ENCODE measurements at places on chromosomes 2 and 18.

DNA sequence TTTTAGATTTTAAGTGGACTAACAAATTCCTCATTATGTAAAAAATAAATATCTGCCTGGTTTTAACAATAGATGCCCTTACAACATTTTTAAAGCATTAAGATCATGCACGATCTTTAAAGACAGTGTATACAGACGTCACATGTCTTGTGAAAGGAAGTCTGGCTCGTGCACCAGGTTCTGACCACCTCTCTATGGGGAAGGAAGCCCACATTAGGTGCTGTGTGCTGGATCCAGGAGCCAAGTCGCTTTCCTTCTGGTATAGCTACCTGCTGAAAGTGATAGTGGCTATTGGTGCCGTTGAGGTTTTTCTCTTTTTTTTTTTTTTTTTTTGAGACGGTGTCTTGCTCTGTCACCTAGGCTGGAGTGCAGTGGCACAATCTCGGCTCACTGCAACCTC is 116.5 kb downstream of the NCK2 start:
- no peak for DNase-seq

DNA sequence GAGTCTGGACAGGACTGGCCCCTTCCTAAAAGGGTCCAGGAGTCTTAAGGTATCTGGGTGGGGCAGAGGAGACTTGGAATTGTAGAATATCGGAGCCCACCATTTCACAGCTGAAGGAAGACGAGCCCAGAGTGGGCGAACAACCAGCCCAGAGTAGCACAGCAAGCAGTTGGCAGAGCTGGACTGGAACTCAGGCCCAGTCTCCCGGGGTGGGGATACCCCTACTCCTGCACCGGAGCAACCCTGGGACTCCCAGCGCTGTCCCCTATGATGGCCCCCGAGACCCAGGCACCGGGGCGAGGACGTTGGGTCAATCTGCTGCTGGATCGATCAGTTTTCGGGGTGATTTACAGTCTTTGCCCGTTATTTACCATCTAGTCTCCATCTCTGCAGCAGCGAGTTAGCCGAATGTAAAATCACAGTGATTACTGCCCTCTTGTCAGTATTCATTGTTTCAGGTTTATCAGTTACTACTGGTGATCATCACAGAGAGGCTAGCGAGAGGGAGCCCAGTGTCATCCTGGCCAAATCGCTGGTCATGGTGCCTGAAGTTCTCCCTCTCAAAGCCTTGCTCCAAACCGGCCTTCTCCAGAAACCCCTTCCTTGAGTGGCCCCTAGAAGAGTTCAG is 75.3 kb downstream of the SMAD7 start:
- DNase-seq = no peak

GRCh38 chr2:225566798-225567197 is 167.3 kb downstream of the NYAP2 start:
- no peak for DNase-seq

- no peak for DNase-seq
These were observed 73.9 kb upstream of the MC2R start for GRCh38 chr18:13989199-13989598.

- DNase-seq = no peak
These were observed 85.4 kb downstream of the ARHGEF33 start for GRCh38 chr2:38975042-38975441.

All from SK-N-DZ (cell line).